ENCODE measurements at places on chromosomes 2 and 18. TPM values are rescaled to one million over a fixed set of nuclear protein-coding genes. Genes with fewer than 3 reads are reported as not detected.

DNA sequence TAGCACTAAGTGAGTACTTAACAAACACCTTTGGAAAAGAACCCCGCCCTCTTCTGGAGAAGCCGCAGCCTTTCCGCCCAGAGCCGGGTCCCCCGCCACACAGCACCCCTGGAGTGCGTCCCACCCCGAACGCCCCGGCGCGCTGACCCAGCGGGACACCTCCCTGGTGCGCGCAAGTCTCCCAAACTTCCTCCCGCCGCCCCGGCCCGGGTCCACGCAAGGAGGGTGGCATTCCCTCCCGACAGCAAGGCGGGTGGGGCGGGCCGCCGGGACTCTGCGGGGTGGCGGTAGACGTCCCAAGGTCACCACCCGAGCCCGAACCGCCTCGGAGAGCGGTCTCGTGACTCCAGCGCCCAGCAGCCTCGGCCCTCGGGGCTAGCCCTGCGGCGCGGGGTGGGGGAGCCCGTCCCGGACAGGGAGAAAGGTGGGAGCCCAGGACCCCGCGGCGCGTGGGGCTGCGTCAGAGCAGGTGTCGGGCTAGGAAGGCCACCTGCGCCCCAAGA, 598 bp downstream of the CCDC93 start:
- H3K36me3 ChIP-seq: peaks cover 17% of the 10 kb centered on the region
- H3K27ac ChIP-seq: peak overlapping the region; percentile 75
- DNase-seq: peak; percentile 48
- H3K4me3 ChIP-seq: peak overlapping the region; percentile 88
- peaks cover 5% of the 10 kb centered on the region for H3K27me3 ChIP-seq

GRCh38 chr2:48345176-48345575, 184.8 kb upstream of the STON1 start:
- no peak overlapping the region for H3K27ac ChIP-seq
- no peak overlapping the region for H3K4me3 ChIP-seq
- no peak for DNase-seq
- peaks cover 51% of the 10 kb centered on the region for H3K4me1 ChIP-seq
- peaks cover 42% of the 10 kb centered on the region for H3K36me3 ChIP-seq

DNA sequence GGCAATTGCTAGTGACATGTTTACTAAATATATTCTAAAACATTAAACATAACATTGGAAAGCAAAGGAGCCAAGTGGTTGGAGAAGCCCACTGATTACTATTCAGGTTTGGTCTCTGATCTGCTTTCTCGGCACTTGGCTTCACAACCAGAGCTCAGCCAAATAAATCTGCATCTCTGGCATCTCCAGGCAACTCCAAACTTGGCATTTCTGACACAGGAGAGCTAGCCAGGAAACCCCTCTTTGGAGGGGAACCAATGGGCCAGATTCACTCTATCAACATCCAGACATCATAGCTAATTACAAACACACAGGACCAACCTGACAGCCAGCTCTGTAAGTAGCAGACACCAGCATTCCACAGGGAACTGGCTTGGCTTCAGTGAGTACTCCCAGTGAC, 150.3 kb upstream of the ETAA1 start:
- no peaks in the 10 kb centered on the region for H3K36me3 ChIP-seq
- H3K27ac ChIP-seq: no peak overlapping the region
- no peak overlapping the region for H3K4me3 ChIP-seq
- no peak for DNase-seq

GRCh38 chr2:197996583-197996982, 192.2 kb downstream of the PLCL1 start:
- H3K27ac ChIP-seq: no peak overlapping the region
- no peak for DNase-seq
- H3K4me3 ChIP-seq: no peak overlapping the region

GRCh38 chr2:51013079-51013932, 18.6 kb downstream of the NRXN1 start:
- no peak for DNase-seq
- no peak overlapping the region for H3K4me3 ChIP-seq
- no peak overlapping the region for H3K27ac ChIP-seq
- H3K4me1 ChIP-seq: no peaks in the 10 kb centered on the region

GRCh38 chr2:19700861-19701585, 200.8 kb downstream of the TTC32 start:
- H3K27ac ChIP-seq: no peak overlapping the region
- H3K4me1 ChIP-seq: no peaks in the 10 kb centered on the region
- no peaks in the 10 kb centered on the region for H3K27me3 ChIP-seq
- H3K36me3 ChIP-seq: no peaks in the 10 kb centered on the region
- DNase-seq: no peak

GRCh38 chr18:54805571-54806334, 22.5 kb upstream of the RAB27B start:
- H3K4me1 ChIP-seq: peaks cover 21% of the 10 kb centered on the region
- DNase-seq: peak; percentile 31
- H3K27ac ChIP-seq: peak overlapping the region; percentile 18
- peaks cover 18% of the 10 kb centered on the region for H3K27me3 ChIP-seq

DNA sequence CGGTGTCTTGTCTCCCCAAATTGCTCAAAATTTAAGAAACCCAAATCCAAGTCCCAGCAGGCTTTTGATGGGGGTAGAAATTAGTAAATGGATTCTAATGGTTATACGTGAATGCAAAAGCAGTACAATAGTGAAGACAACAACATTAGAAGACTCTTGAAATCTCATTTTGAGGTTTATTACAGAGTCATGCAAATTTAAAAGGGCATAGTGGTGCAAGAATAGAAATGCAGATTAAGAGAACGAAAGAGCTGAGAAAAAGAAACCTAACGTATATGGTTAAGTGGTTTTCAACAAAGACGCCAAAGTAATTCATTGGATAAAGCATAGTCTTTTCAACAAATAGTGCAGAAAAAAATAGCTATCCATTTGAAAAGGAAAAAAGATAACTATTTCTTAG, 33.2 kb upstream of the CXXC1 start:
- peaks cover 3% of the 10 kb centered on the region for H3K27me3 ChIP-seq
- DNase-seq: no peak
- H3K27ac ChIP-seq: peak overlapping the region; percentile 85
- peaks cover 9% of the 10 kb centered on the region for H3K36me3 ChIP-seq

- no peaks in the 10 kb centered on the region for H3K4me1 ChIP-seq
- H3K4me3 ChIP-seq: no peak overlapping the region
- no peaks in the 10 kb centered on the region for H3K36me3 ChIP-seq
- DNase-seq: no peak
Observed at GRCh38 chr2:44817256-44817655, 124.2 kb upstream of the SIX3 start.

DNA sequence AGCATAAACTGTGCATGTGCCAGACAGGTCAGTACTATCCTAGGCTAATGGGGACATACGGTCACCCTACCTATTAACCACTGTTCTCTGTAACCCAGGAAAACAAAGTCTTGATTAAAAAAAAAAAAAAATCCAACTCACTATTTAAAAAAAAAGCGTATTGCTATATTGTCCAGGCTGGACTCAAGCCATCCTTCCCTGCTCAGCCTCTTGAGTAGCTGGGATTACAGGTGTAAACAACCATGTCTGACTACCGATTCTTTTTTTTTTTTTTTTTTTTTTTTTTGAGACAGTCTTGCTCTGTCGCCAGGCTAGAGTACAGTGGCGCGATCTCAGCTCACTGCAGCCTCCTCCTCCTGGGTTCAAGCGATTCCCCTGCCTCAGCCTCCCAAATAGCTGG, 11.6 kb downstream of the ATAD2B start:
- DNase-seq: no peak
- peaks cover 11% of the 10 kb centered on the region for H3K36me3 ChIP-seq
- peaks cover 30% of the 10 kb centered on the region for H3K4me1 ChIP-seq
- no peaks in the 10 kb centered on the region for H3K27me3 ChIP-seq

DNA sequence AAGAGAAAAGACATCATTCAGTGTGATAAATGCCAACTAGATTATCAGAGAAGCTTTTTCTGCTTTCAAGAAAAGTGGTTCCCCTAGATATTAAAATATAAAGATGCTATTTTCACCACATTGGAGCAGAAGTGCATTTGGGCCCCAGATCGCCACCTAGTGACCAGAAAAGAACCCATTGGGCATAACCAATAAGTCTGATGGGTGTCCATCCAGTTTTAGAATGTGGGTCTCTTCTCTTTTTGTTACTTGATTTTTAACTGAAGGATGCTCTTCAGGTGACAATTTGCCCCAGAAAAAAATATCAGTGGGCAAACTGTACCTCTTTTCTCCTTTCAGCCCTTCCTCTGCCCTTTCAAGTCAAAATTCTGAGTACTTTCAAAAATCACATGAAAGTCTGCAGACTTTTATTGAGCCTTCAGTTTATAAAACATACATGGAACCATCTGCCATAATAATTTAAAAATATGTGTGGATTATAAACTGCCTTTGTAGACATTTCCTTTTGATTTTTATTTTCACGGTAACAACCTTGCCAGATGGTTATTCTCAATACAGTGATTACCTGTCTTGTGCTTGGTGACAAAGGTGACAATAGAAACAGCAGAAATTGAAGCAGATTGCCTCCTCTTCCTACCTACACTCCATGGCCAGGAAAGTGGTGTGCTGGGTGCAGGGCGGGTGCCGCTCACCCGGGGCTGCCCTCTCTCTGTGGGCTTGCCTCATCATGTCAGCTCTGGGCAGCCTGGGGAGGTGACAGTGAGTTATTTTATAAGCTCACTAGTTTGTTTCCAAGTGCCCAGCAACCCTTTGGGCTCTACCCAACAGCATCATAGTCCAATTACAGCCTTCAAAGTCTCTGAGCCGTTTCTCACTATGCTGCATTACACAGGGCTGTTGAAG, 124.5 kb downstream of the DCDC2C start:
- DNase-seq: peak; percentile 29
- H3K4me3 ChIP-seq: no peak overlapping the region
- H3K27me3 ChIP-seq: no peaks in the 10 kb centered on the region
- no peaks in the 10 kb centered on the region for H3K4me1 ChIP-seq
- H3K36me3 ChIP-seq: no peaks in the 10 kb centered on the region

GRCh38 chr2:158321264-158321663, 135.3 kb downstream of the CCDC148 start:
- H3K27ac ChIP-seq: no peak overlapping the region
- H3K4me1 ChIP-seq: no peaks in the 10 kb centered on the region
- no peak for DNase-seq
- H3K4me3 ChIP-seq: no peak overlapping the region
- H3K36me3 ChIP-seq: no peaks in the 10 kb centered on the region
- no peaks in the 10 kb centered on the region for H3K27me3 ChIP-seq

DNA sequence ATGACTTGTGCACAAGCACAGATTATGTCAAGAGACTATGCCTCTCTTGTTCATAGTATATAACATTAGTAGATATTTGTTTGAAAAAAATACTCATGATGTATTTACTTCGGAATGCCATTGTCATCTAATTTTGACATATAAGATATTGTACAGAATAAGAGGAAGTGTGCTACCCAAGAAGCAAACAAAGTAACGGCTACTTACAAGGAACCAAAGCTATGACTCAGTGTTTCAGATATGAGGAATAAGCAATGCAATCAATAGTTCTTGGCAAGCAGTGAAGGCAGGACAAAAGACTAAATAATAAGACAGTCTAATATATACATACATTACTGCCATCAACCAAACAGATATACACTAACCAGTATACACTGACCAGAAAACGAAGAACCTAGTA, 256.3 kb downstream of the CCDC178 start:
- H3K27me3 ChIP-seq: no peaks in the 10 kb centered on the region
- H3K4me3 ChIP-seq: no peak overlapping the region
- no peak for DNase-seq
- H3K27ac ChIP-seq: no peak overlapping the region
- no peaks in the 10 kb centered on the region for H3K36me3 ChIP-seq

DNA sequence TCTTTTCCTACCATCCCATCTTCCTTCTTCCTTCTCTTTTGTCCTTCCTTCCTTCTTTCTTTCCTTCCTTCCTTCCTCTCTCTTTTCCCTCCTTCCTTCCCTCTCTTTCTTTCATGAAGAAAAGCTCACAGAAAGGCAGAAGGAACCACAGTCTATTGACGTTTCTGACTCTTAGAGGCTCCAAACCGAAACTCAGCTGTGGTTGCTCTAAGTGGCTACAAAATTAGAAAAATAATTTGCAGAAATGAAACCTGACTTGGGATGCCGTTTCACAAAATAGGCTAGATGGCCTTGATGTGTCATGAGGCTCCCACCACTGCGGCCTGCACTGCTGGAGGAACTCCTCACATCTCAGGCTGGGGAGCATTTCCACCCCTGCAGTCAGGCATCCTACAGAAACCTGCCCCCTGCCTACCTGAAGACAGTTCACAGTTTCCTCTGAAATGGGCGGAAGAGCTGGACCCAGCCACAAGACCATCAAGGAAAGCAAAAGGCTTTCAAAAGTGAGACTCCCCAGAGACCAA, 165.6 kb downstream of the SMAD7 start:
- no peak overlapping the region for H3K4me3 ChIP-seq
- DNase-seq: peak; percentile 45
- peak overlapping the region; percentile 84 for H3K27ac ChIP-seq
- H3K36me3 ChIP-seq: no peaks in the 10 kb centered on the region

DNA sequence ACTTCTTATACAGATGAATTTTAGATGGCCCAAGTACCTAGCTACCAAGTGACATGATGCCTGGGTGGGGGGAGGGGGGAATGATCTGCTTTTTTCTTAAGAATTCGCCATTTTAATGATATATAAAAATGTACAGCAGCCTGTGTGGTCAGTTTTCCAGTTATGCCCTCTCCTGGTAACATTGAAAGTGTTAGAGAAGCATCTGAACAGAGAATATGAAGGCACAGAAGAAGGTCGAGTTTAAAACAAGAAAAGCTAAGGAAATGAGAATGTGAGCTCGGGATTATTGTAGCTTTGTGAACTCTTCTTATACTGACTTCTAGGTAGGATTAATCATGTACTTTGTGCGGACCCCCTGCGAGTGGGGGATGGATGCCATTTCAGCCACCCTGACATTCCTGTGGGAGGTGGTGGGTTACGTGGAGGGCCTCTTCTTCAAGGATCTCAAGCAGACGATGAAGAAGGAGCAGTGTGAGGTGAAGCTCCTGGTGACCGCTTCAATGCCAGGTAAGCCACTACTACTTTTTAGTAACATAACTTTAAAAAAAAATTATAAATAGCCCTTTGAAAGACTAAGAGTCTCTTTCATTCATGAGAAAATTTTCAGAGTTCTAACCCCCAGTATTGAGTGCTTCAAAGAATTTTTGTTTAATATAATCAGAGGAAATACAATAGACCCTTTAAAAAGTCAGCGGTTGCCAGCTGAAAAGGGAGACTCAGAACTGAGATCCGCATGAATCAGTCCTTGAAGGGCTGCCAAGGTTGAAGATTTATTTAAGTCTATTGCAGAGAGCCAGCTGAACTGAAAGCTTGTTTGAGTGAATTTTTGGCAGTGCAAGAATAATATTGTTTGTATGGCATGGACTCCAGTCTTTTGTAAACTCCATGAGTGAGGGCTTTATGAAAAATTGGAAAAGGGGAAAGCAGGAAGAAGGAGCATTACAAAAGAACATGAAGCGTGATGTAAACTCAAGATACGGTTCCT, 68.6 kb upstream of the RPE start:
- no peak for DNase-seq
- peaks cover 2% of the 10 kb centered on the region for H3K27me3 ChIP-seq
- H3K4me3 ChIP-seq: no peak overlapping the region
- H3K27ac ChIP-seq: no peak overlapping the region

Gene GPBAR1
- 0.97 TPM for total RNA-seq

Gene EFR3B
- 0.05 TPM for total RNA-seq

Gene EGR4
- not detected for total RNA-seq

Gene NBEAL1
- 14.8 TPM for total RNA-seq

Gene TOGARAM2
- total RNA-seq: 10.5 TPM

Gene LYPD1
- total RNA-seq: not detected

Gene SERPINB4
- total RNA-seq: not detected

Gene SLC25A52
- not detected for total RNA-seq

Gene KCNJ3
- total RNA-seq: not detected

Gene PARD3B
- total RNA-seq: 1.0 TPM

Gene NOL4
- not detected for total RNA-seq

Gene FASTKD1
- 52.0 TPM for total RNA-seq

Gene CHST9
- total RNA-seq: not detected

Gene UCN
- total RNA-seq: 2.6 TPM

Gene KIAA2012
- total RNA-seq: not detected

Gene BCS1L
- 50.5 TPM for total RNA-seq
